ENCODE measurements at places on chromosomes 5 and 9. TPM values are rescaled to one million over a fixed set of nuclear protein-coding genes. Genes with fewer than 3 reads are reported as not detected.
A peak's percentile ranks its signal among the peaks of the same experiment; 100 is the strongest.

GRCh38 chr5:31378136-31378535 lies 153.8 kb downstream of the DROSHA start:
- H3K36me3 ChIP-seq, result no peaks in the 10 kb centered on the region
- no peaks in the 10 kb centered on the region for H3K27me3 ChIP-seq
- no peaks in the 10 kb centered on the region for H3K4me1 ChIP-seq
- H3K27ac ChIP-seq, result no peak overlapping the region

GRCh38 chr9:106076711-106077110 lies 382.4 kb downstream of the TMEM38B start:
- no peak overlapping the region for H3K27ac ChIP-seq
- H3K4me3 ChIP-seq, result no peak overlapping the region
- DNase-seq, result no peak
- H3K36me3 ChIP-seq, result no peaks in the 10 kb centered on the region
- no peaks in the 10 kb centered on the region for H3K4me1 ChIP-seq

GRCh38 chr9:105693435-105694189 lies 729 bp upstream of the TMEM38B start:
- peak; percentile 24 for DNase-seq
- peak overlapping the region; percentile 50 for H3K4me3 ChIP-seq
- peak overlapping the region; percentile 37 for H3K27ac ChIP-seq
- peaks cover 20% of the 10 kb centered on the region for H3K4me1 ChIP-seq

DNA sequence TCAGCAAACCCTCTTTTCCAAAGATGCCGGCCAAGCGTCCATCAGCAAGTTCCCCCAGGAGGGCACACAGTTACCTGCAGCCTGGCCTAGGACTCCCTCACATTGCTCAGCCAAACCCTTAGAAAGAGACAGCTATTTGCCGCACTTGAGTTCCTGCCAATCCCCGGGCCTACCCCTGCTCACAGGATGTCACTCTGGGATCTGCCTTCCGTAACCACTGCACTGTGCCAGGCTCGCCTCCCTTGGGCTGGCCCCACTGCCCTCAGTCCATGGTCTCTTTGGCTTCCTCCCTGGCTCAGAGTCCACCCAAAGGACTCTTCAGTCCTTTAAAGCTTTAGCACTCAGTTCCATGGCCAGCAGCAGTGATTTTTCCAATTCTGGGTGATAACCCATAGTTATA lies 128.3 kb downstream of the NSG2 start:
- no peaks in the 10 kb centered on the region for H3K27me3 ChIP-seq
- H3K4me3 ChIP-seq, result no peak overlapping the region
- no peak for DNase-seq
- H3K36me3 ChIP-seq, result no peaks in the 10 kb centered on the region

Gene PCDHGA6
- 0.50 TPM for total RNA-seq

DNA sequence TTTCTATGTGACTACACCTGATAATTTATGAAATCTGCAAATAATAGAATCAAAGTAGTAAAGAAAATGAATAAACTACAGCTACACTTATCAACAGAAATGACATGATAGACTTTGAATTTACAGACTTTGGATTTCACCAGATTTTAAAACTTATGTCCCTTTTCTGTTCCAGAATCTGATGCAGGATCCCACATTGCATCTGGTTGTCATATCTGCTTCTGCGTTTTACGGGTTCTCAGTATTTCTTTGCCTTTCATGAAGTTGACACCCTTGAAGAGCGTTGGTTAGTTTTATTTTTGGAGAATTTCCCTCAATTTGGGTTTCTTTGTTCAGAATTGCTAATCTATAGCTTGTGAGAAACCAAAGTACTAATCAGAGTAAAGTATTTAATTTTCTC lies 174.9 kb upstream of the ADCY2 start:
- H3K36me3 ChIP-seq, result no peaks in the 10 kb centered on the region
- no peak overlapping the region for H3K4me3 ChIP-seq
- no peaks in the 10 kb centered on the region for H3K4me1 ChIP-seq
- H3K27ac ChIP-seq, result no peak overlapping the region
- DNase-seq, result no peak

Gene IFNB1
- not detected for total RNA-seq
